Lung (tissue), 17 donors: ENCODE measurements at places on chromosomes 11 and 22. TPM values are rescaled to one million over a fixed set of nuclear protein-coding genes. Genes with fewer than 3 reads are reported as not detected.
A peak's percentile ranks its signal among the peaks of the same experiment; 100 is the strongest.

DNA sequence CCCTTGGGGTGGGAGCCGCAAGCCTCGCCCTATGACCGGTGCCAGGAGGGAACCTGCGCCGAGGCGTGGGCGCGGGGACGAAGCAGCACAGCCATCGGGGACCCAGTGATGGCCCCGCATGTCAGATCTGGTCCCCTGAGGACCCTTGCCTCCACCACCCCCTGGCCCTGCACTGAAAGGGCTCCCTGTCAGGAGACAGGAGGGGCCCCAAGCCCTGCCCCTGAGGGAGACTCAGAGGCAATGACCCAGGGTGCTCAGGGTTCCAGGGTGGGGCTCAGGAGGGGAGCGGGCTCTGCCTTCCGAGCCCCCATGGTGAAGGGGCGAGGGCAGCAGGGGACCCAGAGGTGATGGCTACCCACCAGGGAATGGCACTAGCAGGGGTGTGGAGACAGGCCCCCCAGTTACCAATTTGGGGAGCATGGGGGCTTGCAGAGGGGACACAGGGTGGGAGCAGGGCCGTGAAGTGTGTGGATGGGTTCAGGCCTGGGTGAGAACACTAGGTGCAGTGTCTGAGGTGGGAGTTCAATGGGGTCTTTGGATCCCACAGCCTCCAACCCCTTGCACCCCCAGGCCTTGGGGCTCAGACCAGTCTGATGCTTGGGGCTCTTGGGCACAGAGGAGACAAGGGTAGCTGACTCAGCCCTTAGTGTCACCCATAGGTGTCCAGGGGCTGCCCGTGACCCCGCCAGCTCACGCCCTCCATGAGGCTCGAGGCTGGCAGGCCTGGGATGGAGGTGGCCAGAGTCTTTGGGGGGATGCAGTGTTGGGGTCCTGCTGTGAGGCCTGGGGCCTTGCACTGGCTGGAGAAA lies 499 bp downstream of the LRRC56 start:
- DNase-seq = no peak
- H3K27me3 ChIP-seq = no peaks in the 10 kb centered on the region
- H3K36me3 ChIP-seq = peaks cover 2% of the 10 kb centered on the region

DNA sequence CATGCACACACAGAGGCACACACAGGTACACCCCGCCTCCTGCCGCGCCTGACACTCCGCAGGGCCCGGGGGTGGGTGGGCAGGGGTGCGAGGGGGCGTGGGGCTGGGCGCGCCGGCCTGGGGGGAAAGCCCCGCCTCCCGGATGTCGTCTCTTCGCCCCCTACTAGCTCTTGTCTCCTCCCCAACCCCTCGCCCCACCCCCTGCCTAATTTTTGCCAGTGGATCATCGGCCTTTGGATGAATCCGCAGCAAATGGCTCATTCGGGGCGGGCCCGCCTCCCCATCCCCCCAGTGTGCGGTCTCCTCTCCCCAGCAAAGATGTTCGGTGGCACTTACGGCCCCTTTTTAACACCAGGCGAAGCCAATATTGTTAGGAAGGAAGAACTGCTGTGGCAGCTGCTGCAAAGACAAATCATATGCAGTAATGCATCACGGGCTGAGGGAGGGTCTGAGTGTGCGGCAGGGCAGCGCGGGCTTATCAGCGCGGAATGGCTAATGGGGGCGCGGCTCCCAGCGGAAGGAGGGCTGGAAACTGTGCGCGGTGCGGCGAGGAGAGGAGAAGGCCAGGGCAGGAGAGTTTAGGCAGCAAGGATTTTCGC lies 13.4 kb upstream of the NECTIN1 start:
- H3K27me3 ChIP-seq = no peaks in the 10 kb centered on the region
- H3K4me3 ChIP-seq = no peak overlapping the region
- H3K36me3 ChIP-seq = no peaks in the 10 kb centered on the region
- peak; percentile 81 for DNase-seq
- H3K4me1 ChIP-seq = peaks cover 10% of the 10 kb centered on the region

DNA sequence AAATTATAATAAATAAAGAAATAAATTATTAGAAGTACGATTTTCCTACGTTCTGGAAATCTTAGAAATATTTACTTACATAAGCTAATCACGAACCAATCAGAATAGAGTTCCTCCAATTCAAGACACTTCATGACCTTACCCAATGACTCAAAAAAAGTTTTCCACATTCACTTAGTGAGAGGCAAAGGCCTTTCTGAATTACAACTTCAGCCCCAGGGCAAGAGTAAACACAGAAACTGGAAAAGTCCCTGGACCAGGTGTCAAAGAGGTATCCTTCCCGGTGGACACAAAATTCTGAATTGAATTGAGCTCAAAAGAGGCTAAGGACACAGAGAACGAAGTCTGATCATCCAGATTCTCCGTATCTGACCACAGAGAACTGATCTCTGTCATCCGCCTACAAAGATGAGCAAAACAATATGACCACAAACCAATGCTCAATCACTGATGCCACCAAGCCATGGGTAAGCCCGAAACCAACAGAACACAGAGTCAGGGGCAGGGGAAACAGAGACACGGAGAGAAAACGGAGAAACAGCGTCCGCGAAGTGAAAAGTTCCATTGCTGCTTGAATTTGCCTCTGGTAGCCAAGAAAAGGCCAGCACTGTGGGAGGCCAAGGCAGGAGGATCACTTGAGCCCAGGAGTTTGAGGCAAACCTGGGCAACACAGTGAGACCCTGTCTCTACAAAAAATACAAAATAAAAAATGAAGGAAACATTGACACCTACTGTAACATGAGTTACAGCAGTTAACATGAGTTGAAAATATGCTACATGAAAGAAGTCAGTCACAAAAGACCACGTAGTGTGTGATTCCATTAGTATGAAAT lies 6.8 kb downstream of the BID start:
- no peak for DNase-seq
- no peaks in the 10 kb centered on the region for H3K36me3 ChIP-seq
- H3K4me3 ChIP-seq = no peak overlapping the region
- H3K27me3 ChIP-seq = no peaks in the 10 kb centered on the region
- H3K4me1 ChIP-seq = no peaks in the 10 kb centered on the region

PKNOX2 gene
- total RNA-seq = 10.6 TPM

GUCY1A2 gene
- total RNA-seq = 10.0 TPM
